A549 treated with Hydrocortisone at 1 μM for 4 hours (cell line): ENCODE measurements at places on chromosomes 3 and 15. TPM values are rescaled to one million over a fixed set of nuclear protein-coding genes. Genes with fewer than 3 reads are reported as not detected.

BLM gene
- total RNA-seq, result 12.2 to 15.2 TPM (median 12.5 TPM) in 5 replicates

FANCD2OS gene
- total RNA-seq, result not detected in 5 replicates

EPHB3 gene
- total RNA-seq, result 0.15 to 0.21 TPM (median 0.20 TPM) in 5 replicates

FOXL2NB gene
- total RNA-seq, result 0.63 to 1.6 TPM (median 1.2 TPM) in 5 replicates

RGMA gene
- total RNA-seq, result 0.25 to 0.40 TPM (median 0.31 TPM) in 5 replicates

SERPINI2 gene
- total RNA-seq, result not detected in 5 replicates
